ENCODE measurements at places on chromosomes 1 and 21.

GRCh38 chr1:25808481-25809244, 8.7 kb downstream of the SELENON start:
- DNase-seq = no peak

- DNase-seq = no peak
Observed at GRCh38 chr1:112536561-112536960, 27.8 kb downstream of the WNT2B start.

- DNase-seq = no peak
Observed at GRCh38 chr1:24179251-24179840, 7.7 kb downstream of the IFNLR1 start.

GRCh38 chr1:26608895-26609294, 79.3 kb downstream of the RPS6KA1 start:
- DNase-seq = no peak

- no peak for DNase-seq
Observed at GRCh38 chr1:53362851-53363642, 35.2 kb upstream of the LRP8 start.

GRCh38 chr1:41323243-41323642, 38.0 kb upstream of the FOXO6 start:
- DNase-seq = no peak

DNA sequence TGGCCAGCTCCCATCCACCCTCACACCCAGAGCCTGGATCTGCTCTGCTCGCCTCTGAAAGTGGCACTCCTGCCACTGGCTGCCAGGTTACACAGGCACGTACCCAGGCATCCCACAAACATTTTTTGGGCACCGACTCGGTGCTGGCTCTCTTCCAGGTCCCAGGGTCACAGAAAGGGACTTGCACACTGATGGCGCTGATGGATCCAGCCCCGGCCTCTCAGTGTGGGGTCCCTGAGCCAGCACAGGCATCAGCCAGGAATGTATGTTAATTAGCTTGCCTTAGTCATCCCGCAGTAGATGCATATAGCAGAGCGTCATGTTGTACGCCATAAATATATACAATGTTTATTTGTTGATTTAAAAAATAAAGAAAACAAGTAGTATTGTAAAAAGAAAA, 537.2 kb downstream of the NPHP4 start:
- no peak for DNase-seq
